ENCODE measurements at places on chromosomes 3 and 15.

- no peak for DNase-seq
Measured at GRCh38 chr3:23086331-23086730, 116.8 kb upstream of the UBE2E2 start.

DNA sequence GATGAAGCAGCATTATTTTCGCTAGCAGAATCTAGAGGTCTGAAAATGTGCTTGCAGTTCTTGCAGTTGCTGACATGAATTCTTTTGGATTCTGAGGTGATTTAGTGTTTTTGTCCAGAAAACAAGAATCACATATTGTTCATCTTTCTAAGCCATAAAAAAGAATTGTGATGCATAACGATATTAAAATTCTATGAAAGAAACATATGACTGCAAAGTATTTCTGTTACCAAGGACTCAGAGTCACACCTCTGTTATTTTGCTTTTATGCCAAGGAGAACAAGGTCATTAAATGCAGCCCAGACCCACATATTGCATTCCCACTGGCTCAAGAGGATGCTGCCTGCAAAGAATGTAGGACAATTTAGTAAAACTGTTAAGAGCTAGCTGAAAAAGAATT, 299.8 kb upstream of the GPR149 start:
- no peak for DNase-seq

GRCh38 chr3:8371960-8372463, 129.6 kb upstream of the LMCD1 start:
- no peak for DNase-seq

DNA sequence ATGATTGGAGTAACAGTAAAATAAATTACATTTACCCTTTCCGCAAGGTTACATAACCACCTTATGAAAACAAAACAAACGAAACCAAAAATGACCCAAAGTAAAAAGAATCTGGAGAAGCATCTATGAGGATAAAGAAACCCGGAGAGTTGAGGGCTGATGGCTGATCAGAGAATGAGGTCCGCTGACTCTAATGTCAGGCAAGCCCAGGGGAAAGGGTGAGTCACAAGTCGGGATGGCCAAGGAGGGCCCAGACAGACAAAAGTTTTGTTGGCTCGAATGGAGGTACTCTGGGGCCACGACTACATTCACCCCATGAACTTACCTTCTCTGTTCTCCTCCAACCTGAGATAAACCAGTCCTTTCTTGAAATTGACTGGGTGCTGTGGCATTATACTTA, 95.7 kb downstream of the RORA start:
- no peak for DNase-seq

GRCh38 chr3:52399593-52399992, 45.3 kb downstream of the SEMA3G start:
- DNase-seq: no peak

DNA sequence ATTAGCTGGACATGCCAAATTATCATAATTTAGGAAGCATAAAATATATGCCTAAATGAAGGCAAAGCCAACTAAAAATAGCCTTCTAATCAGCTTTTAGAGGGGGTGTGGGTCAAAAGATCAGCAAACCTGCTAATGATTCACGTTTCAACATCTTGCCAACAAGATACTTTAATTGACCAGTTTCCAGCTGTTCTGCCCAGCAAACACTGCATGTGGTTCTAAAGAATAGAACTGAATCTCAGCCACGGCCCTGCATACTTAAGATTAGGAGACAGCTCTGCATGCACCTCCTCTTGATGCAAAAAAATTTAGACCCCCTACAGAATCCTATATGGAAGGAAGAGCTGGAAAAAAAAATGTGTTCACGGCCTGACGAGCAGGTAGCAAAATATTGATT, 500.5 kb downstream of the TBL1XR1 start:
- no peak for DNase-seq

DNA sequence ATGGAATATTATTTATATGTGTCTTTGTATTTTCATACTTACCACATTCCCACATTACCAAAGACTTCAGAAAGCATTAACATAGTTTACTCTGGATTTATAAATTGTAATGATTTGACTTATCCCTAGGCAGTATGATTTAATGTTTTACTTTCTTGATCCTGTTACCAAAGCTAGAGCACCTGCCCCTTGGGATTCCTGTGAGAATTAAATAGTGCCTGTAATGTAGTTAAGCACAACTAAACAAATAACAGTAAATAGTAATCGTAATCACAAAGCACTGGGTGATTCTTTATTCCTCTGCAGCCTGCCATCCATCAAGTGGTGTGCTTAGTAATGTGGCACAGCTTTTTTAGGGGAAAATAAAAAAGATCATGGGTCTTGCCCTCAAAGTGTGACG, 39.1 kb downstream of the ATP2C1 start:
- DNase-seq: no peak

DNA sequence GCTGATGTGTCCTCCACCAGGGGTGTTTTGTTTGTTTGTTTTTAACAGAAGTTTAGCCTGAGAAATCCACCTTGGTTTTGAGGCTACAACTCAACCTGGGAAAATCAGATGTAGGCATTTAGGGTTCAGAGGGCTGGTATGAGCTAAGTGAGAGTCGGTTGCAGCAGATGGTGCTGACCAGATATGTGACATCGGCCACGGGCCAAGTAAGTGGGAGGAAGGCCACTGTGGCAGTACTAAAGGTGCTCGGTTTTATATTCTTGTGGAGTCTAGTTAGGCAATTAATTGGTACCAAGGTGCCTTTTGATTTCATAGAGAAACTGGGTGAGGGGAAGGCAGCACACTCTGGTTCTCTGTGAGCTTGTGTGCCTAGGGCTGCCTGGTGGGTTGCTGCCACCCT, 10.5 kb downstream of the MTMR14 start:
- no peak for DNase-seq

GRCh38 chr3:17632401-17633100, 109.9 kb downstream of the TBC1D5 start:
- DNase-seq: no peak

DNA sequence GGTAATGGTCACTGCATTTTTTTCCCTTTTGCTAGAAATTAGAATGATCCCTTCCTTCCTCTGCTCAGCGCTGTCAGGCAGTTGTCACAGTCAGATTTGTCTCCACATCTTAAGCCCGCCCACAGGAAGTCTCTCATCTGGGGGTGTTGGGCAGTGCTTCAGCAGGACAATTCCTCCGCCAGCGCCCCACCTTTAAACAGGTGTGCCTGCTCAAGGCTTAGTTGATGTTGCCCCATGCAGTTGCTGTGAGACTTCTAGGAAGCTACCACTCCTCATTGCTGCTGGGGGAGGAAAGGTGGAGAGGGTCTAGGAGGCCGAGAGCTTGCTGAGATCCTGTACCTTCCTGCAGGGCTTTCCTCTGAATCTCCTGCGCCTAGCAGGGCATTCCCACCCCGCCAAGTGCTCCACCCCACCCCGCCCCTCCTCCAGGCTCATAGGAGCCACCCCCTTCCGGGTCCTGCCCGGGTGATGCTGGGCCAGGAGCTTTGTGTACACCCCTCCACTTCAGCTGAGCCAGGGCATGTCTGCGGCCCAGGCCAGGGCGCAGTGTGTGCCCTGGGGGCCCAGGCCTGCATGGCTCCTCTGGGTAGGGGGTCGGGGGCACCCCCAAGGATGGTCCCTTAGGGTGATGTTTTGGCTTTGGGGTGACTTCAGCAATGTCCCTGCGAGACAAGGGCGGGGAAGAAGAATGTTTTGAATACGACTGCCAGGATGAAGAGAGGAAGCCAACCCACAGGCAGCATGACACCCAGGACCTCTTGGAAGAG, 68.7 kb downstream of the TRAK1 start:
- DNase-seq: no peak

DNA sequence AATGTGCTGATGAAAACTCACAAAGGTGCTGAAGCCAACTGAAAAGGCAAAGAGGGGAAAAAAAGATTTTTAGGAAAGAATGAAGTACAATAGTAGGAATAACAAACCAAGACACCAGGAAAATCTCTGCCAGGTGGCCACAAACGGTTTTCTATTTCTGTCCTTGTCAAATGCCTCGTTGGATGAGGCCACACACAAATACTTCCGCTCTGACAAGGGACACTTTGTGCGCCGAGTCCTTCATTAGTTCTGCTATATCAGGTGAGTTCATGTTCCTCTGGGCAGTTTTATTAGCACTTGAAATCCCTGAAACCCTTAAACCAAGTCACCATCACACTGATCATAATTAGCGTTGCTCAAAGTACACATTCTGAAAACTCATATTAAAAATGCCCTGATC, 373.1 kb downstream of the VPS13C start:
- no peak for DNase-seq

DNA sequence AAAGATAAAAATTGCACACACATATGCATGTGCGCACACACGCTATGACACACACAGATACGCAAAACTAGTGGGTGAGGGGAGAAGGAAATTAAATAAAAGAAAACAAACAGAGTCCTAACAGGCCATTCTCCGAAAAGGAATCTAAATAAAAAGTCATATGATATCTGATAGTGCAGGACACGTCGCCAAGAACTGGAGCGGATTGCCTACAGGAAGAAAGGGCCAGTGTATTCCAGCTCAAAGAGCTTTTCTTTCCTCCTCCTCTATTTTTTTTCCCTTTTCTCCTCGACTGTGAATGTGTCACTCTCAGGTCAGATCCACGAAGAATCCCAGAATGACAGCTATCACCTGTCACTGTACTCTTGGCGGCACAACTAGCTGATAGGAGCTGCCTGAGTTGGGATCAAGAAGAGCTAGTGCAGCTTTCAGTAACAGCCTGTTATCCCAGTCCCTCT, 157.8 kb downstream of the TIGIT start:
- no peak for DNase-seq
